NCI-H446 (cell line): ENCODE measurements at places on chromosomes 7 and 10.

DNA sequence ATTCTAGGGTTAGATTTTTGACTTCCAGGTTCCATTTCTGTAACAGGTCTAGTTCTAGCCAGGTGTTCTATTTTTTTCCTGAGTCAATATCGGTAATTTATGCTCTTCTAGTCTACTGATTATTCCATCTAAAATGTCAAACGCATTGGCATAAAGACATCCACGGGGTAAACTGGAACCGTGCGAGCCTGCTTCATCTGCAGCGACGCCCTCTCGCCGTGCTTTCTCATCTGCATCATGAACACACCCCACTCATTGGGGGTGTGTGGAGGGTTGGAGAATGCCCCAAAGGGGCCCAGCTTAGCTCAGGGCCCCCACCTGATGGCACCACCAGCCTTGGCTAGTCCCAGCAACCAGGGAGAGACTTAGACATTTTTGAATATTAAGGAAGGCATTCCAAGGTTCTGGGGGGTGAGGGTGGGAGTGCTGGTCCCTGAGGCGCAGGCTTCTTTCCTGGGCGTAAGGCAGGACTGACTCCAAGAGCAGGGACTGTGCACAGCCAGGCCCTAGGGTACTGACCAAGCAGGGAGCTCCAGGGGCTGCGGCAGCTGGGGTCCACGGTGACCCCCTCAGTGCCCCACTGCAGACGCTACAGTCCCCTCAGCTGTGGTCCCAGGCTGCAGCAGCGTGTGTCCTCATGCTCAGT, 12.9 kb upstream of the CRYGN start:
- DNase-seq = no peak

- no peak for DNase-seq
These were observed 73.1 kb upstream of the AASS start for GRCh38 chr7:122217125-122217524.

DNA sequence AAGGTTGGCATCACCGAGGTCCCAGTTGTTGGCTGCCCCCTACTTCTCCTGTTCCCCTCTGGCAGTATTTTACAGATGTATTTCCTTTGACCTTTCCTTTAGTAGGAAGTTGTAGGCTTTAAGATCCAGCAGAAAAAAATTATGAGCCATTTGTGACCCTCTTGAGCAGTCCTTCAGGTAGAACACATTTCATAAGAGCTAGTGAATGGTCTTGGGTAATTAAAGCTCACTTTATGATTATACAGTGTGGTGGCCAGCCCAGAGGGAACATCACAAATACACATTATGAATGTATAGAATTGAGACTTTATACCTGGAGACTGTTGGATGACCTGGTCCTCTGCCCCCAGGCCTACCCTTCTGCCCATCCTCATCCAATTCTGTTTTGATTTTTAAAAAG, 57.0 kb downstream of the KAT6B start:
- DNase-seq = no peak

GRCh38 chr10:118629211-118629610, 33.8 kb upstream of the PRLHR start:
- no peak for DNase-seq

GRCh38 chr10:80613466-80614170, 75.9 kb downstream of the SH2D4B start:
- no peak for DNase-seq

- no peak for DNase-seq
These were observed 195.5 kb upstream of the MBL2 start for GRCh38 chr10:52967806-52968795.

DNA sequence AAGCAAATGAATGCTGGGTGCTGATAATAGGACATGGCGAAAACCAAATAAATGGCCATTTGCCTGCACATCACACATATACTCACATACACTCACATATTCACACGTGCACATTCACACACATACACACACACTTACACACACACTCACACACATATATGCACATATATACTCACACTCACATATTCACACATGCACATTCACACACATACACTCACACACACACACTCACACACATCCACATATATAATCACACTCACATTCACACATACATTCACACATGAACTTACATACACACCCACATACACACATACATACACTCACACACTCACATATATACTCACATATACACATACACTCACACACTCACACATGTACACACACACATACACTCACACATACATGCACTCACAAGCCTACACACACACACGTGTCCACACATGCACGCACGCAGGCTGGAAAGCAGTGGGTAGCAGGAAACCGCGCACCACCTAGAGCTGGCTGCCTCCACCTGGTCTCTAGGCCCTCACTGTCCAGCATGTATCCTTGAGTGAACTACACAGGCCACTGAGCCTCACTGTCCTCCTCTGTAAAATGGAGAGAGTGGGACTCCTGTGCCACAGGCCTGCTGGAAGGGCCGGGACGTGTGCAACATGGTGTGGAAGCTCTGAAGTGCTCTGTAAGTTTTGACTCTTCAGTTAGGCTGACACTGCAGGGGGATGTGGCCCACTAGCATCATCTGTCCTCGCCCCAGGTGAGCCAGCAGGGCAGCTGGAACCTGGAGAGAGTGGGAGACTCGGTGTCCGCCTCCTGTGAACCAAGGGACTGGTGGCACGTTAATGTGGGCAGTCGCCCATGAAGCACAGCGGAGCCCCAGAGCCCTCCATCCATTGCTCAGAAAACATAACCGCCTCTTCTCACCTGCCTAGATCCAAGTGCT, 14.9 kb downstream of the TMEM72 start:
- DNase-seq = no peak

DNA sequence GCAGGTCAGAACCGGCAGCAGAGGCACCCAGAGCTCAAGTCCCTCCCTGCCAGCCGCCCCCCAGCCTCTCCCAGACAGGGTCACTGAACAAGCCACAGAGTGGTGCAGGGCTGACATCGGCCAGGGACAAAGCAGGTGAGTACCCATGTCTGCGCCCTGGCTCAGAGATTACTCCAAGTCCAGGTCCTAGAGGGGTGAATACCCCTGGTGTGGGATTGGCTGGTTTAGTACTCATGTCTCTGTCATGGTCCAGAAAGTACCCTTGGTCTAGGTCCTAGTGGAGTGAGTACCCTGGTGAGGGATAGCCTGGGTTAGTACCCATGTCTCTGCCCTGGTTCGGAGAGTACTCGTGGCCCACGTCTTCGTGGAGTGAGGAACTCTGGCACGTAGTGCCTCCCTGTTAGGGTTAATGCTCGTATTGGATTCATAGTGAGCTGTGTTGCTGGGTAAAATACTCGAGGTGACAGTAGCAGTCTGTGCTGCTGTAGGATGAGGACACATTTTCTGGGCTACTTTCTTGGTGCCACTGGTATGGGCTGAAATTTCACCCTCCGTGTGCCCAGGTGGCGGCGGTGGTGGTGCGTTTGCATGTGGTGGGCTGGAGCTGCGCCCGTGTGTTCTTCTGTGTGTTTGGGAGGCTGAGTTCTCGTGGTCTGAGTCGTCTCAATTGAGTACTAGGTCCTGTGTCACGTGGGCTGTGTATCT, 25.5 kb upstream of the KNDC1 start:
- no peak for DNase-seq

DNA sequence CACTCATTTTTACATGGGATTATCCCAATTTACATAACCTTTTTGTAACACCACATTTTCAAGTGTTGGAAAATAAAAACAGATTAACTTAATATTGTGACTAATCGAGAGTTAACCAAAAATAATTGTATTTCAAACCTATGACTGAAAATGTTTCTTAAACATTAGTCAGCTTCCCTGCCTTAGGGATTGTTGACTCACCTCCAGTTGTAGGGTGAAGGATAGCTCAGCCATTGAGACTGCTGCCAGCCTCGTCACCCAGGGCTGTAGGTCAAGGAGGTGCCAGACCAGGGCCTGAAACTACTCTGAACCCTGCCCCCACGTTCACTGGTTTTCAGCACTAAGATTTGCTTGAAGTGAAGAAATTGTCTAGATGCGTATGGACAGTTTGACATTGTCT, 351.2 kb downstream of the GFRA1 start:
- no peak for DNase-seq

- no peak for DNase-seq
These were observed 20.4 kb upstream of the LIMK1 start for GRCh38 chr7:74063223-74063641.

DNA sequence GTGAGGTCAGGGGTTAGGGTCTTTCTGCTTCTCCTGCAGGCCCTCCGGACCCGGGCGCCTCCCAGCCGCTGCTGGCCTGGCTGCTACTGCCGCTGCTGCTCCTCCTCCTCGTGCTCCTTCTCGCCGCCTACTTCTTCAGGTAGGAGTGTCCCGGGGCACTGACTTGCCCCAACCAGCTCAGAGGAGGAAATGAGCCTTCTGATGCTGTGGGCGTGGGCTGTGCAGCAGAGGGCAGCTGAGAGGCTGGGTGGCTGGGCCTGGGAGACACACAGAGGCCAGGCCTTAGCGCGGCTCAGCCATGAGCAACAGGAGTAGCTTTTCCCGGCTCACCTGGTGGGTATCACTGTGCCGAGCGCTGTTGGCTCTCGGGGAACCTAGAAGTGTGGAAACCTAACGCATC, 78.9 kb downstream of the MKI67 start:
- DNase-seq = no peak

DNA sequence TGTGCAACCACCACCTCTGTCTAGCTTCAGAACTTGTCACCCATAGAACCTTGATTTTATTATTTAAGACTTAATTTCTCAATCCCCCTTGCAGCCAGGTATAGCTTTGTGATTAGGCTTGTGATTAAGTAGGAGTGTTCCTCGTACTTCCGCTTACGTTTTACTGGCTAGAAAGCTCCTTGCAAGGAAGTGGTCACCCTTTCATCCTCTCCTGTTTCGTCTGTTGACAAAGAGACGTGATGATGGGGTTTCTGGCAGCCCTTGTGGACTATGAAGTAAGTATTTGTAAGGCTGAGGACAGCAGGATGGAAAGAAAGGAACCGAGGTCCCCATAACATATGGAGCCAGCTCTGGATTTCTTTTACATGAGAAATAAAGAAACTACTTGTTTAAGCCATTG, 86.5 kb upstream of the KDM7A start:
- DNase-seq = no peak

- DNase-seq = no peak
These were observed 680.2 kb upstream of the GHITM start for GRCh38 chr10:83459124-83459523.

DNA sequence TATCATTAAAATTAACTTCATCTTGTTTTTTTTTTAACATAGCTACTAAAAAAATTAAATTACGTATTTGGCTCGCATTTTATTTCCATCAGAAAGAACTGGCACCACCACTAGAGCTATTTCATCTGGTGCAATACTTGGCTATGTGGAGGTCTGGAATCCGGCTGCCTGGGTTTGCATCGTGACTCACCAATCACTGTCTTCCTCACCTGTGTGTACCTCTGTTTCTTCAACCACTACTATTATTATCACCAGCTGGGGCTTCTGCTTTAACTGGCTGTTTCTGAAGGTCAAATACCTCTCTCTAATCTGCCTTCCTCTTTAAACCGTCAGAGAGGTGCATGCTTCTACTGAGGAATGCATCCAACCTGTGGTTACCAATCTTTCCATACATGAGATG, 6.5 kb downstream of the WDR91 start:
- DNase-seq = no peak

DNA sequence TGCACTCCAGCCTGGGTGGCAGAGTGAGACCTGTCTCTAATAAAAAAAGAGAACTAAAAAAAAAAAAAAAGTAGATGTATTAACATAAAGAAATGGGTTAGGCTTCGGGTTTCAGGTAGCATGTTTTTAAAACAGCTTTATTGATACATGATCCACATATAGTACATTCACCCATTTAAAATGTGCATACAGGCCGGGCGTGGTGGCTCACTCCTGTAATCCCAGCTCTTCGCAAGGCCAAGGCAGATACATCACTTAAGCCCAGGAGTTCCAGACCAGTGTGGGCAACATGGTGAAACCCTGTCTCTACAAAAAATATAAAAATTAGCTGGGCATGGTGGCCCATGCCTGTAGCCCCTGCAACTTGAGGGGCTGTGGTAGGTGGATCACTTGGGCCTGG, 39.5 kb downstream of the SNX10 start:
- DNase-seq = no peak

DNA sequence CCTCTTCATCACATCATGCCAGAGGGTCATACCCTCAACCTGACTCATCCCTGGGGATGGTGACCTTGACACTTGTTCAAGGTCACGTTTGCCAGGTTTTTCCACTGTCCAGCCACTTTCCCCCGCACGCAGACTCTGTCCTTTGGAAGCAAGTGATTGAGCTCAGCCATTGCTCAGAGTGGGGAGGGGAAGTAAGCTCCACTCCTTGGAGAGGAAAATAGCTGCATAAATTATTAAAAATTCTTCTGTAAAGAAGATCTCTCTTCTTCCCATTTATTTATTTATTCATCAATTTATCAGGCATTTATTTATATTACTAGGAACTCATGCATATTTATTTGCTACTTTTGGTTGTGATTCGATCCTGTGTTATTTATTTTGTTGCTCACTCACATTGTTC, 88.0 kb downstream of the GLRX3 start:
- no peak for DNase-seq
